ENCODE measurements at places on chromosomes 4 and X. TPM values are rescaled to one million over a fixed set of nuclear protein-coding genes. Genes with fewer than 3 reads are reported as not detected.

The FAM47E gene
- 3.4 TPM for total RNA-seq

The PPP2R2C gene
- 0.19 TPM for total RNA-seq

DNA sequence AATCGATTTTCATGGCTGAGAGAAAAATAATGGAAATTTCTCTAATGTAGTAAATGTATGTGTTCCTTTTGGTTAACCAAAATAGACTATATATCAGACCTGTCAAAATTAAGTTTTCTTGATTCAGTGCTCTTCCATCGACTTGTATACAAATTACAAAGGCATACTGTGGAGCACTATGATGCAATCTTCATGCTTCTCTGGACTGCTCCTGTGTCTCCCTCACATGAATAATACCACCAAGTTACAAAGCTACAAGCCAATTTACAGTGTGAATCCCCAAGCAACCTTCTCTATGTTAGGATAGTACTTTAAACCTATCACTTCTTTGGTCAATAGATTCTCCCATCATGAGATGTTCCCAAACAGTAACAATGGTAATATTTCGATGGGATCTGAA lies 577.9 kb downstream of the PPARGC1A start:
- DNase-seq: no peak

DNA sequence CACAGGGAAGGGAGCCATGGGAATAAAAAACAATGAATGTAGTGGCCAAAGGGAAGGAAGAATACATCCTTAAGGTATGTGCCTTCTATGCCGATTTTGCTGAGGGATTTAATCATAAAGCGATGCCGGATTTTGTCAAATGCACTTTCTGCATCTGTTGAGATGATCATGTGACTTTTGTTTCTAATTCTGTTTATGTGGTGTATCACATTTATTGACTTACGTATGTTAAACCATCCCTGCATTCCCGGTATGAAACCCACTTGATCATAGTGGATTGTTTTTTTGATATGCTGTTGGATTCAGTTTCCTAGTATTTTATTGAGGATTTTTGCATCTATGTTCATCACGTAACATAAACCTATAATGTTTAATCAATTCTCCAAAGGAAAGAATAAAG lies 60.0 kb downstream of the SSX7 start:
- DNase-seq: no peak

The ACE2 gene
- total RNA-seq: 0.09 TPM

GRCh38 chr4:73275318-73275654 lies 16.7 kb upstream of the ANKRD17 start:
- no peak for DNase-seq

The MND1 gene
- total RNA-seq: 9.7 TPM

DNA sequence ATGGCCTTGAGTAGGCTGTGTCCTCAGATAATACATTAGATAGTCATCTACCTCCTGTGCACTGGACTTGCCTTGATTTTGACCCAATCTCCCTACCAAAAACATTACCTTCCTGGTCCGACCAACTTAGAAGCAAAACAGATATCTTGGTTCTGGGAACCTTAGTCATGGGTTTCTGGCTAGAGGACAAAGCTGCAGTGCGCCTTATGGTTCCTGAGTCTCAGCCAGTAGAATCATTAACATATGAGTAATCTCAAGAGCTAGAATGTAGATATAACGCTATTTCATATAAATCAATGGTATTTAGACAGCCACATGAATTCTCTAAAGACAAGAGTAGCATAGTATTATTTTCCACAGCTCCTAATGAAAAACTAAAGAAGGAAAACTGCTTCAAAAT lies 83.1 kb downstream of the GRIA3 start:
- no peak for DNase-seq

DNA sequence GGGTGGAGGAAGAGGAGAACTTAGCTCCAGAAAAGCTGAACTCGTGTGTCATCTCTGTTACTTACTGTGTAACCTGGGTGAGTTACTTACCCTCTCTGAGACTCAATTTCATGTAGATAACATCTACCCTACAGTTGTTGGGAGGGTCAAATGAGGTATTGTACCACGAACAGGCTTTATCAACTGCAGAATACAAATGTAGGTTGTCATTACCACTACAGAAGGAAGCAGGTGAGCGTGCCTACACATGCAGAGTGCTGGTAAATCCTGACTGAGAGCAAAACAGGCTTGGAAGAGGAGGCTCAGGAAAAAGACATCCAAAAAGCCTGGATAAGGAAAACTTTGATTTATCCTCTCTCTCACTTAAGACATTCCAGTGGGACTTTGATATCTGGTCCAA lies 7.2 kb downstream of the PIGA start:
- no peak for DNase-seq

The FGFR3 gene
- 185 TPM for total RNA-seq

GRCh38 chrX:85018471-85018870 lies 14.8 kb downstream of the APOOL start:
- DNase-seq: no peak

GRCh38 chr4:118969359-118969758 lies 80.7 kb downstream of the SYNPO2 start:
- DNase-seq: no peak

GRCh38 chr4:16136827-16137226 lies 53.0 kb upstream of the PROM1 start:
- no peak for DNase-seq

DNA sequence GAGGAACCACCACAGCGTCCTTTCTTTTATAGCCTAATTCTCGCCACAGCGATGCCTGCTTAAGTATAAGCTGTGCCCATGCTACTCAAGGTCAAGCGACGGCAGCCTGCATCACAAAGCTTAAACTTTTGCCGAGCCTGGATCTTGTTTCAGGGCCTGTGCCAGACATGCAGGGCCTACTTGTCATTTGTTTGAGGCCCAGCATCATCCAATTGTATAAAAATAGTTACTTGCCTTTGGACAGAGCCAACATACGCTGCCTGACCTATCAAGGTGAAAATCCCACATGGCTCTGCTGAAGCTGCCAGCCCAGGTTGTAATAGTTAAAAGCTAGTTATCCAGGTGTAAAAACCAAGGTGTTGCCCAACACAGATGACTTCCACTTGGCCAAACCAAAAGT lies 107.1 kb downstream of the TMEM131L start:
- no peak for DNase-seq

The CT45A3 gene
- total RNA-seq: not detected

GRCh38 chr4:150479657-150480056 lies 102.3 kb upstream of the MAB21L2 start:
- DNase-seq: no peak

The TCEAL3 gene
- 15.1 TPM for total RNA-seq

The TCP11X2 gene
- total RNA-seq: 4.7 TPM

The CYLC1 gene
- total RNA-seq: not detected

The SAGE1 gene
- total RNA-seq: not detected

All from progenitor cell of endocrine pancreas (in vitro differentiated cells).